Fibroblast of upper back skin (primary cell): ENCODE measurements at places on chromosomes 2 and 18.

- no peak for DNase-seq
These were observed 152.9 kb downstream of the LRRTM1 start for GRCh38 chr2:80151651-80152050.

GRCh38 chr2:23381084-23381483 lies 3.9 kb upstream of the KLHL29 start:
- peak; percentile 79 for DNase-seq

DNA sequence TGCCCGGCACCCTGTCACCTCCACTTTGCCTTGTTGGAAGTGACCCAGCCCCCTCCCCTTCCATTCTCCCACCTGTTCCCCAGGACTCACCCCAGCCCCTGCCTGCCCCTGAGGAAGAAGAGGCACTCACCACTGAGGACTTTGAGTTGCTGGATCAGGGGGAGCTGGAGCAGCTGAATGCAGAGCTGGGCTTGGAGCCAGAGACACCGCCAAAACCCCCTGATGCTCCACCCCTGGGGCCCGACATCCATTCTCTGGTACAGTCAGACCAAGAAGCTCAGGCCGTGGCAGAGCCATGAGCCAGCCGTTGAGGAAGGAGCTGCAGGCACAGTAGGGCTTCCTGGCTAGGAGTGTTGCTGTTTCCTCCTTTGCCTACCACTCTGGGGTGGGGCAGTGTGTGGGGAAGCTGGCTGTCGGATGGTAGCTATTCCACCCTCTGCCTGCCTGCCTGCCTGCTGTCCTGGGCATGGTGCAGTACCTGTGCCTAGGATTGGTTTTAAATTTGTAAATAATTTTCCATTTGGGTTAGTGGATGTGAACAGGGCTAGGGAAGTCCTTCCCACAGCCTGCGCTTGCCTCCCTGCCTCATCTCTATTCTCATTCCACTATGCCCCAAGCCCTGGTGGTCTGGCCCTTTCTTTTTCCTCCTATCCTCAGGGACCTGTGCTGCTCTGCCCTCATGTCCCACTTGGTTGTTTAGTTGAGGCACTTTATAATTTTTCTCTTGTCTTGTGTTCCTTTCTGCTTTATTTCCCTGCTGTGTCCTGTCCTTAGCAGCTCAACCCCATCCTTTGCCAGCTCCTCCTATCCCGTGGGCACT lies 4.5 kb downstream of the RETREG2 start:
- no peak for DNase-seq

DNA sequence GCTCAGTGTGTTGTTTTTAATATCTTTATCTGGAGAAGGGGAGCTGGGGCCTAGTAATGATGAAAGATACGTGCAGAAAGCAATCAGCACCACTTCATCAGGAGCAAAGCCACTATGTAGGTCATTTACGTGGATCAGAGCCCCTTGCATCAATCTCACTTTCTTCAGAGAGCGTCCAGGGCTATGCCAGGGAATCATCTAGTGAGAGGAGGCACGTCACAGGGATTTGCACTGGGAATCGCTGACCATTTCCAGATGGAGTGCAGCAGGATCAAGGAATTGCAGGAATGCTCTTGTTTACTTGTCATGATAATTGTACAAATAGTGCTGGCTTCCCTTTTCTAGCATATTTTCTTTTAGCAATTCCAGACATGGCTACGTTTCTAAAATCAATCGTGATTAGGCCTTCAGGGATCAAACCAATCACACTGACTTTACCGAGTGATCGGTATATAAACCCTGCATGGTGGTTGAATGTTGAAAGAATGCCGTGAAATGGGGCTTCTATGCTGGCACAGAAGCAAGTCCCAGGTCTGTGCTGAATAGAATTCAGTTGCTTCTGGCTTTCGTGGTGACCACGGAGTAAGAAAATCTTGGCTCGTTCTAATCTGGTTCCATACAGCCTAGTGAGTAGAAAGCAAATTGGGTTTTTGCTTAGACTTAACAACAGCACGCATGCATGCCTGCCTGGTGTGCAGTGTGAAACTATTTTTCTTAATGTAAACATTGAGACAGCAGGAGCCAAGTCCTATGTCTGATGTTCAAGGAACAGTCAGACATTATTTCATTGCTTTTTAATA lies 122.8 kb downstream of the TMEM200C start:
- DNase-seq = peak; percentile 23

DNA sequence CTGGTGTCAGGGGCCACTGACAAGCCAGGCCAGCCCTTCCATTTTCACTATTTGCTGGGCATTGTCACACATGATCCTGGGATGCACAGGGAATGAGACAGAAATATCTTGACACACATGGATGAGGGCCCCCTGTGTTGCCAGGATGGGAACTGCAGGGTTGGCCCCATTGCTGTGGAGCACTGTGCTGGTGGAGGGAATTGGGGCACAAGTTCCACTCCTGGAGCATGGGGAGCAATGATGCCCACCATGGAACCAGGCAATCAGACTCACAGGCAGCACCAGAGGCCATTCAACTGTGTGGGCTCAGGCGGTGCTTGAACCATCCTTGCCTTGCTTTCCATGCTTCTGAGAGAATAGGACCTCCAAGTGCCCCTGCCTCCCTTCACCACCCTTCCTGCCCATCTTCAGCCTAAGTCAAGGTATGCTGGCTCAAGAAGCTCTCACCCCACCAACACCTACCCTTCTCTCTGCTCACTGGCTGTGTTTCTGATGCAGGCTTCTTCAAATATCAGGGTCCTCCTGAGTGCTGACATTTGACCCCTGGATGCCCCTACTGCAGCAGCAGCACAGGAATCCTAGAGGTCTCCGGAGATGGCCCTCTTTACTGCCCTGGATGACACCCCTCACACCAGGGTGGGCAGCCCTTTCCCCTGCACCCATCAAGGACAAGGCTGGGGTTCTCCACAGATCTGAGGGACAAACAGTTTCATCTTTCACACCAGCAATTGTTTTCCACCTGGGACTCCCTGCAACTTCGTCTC lies 11.0 kb downstream of the ADRA2B start:
- DNase-seq = no peak
